Right atrium auricular region (tissue), 2 donors: ENCODE measurements at places on chromosomes 12 and 14. TPM values are rescaled to one million over a fixed set of nuclear protein-coding genes. Genes with fewer than 3 reads are reported as not detected.

The ZNF384 gene
- total RNA-seq = 23.8 TPM

The COX8C gene
- not detected for total RNA-seq

The GPR135 gene
- total RNA-seq = 4.1 TPM

The TBC1D30 gene
- total RNA-seq = 3.3 TPM

The FAM181A gene
- not detected for total RNA-seq

The CLEC4D gene
- total RNA-seq = 0.63 TPM

The TAS2R50 gene
- not detected for total RNA-seq

The SCN8A gene
- total RNA-seq = 0.19 TPM
